ENCODE measurements at places on chromosomes 7 and 10. TPM values are rescaled to one million over a fixed set of nuclear protein-coding genes. Genes with fewer than 3 reads are reported as not detected.

Gene SPACDR
- not detected for total RNA-seq

Gene CALML3
- 0.12 TPM for total RNA-seq

Gene NPSR1
- not detected for total RNA-seq

Gene MLXIPL
- total RNA-seq, result not detected

Gene CTAGE8
- 1.6 TPM for total RNA-seq

Gene OGDHL
- 0.16 TPM for total RNA-seq

Gene ACHE
- 0.49 TPM for total RNA-seq

Gene SHH
- total RNA-seq, result not detected

Gene NRAP
- total RNA-seq, result not detected

Gene UCN3
- total RNA-seq, result not detected

Gene TMEM225B
- total RNA-seq, result 1.6 TPM

Gene NUB1
- 38.7 TPM for total RNA-seq

Gene STK31
- not detected for total RNA-seq

Gene SORCS3
- total RNA-seq, result not detected

Gene ASAH2
- total RNA-seq, result 0.12 TPM

Gene HK1
- total RNA-seq, result 141 TPM

Gene ADRA2A
- 2.9 TPM for total RNA-seq

Gene IDI2
- total RNA-seq, result not detected

Gene TM9SF3
- total RNA-seq, result 102 TPM

Gene IFIT3
- 59.7 TPM for total RNA-seq

Gene BRI3
- total RNA-seq, result 62.6 TPM

Gene CLDN3
- not detected for total RNA-seq

Gene RTKN2
- total RNA-seq, result 0.61 TPM

Gene CALU
- total RNA-seq, result 859 TPM

Gene DGKB
- 0.32 TPM for total RNA-seq

Gene ANKRD7
- 3.1 TPM for total RNA-seq

Gene SPDYE5
- 0.12 TPM for total RNA-seq

Gene PLAC9
- 17.2 TPM for total RNA-seq

Gene FZD8
- total RNA-seq, result 5.6 TPM

Gene LRIT1
- not detected for total RNA-seq

Gene SHLD2
- 33.5 TPM for total RNA-seq

Gene OR6B1
- not detected for total RNA-seq

Gene GDF2
- total RNA-seq, result not detected
